Endodermal cell (in vitro differentiated cells): ENCODE measurements at places on chromosomes 13 and 19. TPM values are rescaled to one million over a fixed set of nuclear protein-coding genes. Genes with fewer than 3 reads are reported as not detected.

DNA sequence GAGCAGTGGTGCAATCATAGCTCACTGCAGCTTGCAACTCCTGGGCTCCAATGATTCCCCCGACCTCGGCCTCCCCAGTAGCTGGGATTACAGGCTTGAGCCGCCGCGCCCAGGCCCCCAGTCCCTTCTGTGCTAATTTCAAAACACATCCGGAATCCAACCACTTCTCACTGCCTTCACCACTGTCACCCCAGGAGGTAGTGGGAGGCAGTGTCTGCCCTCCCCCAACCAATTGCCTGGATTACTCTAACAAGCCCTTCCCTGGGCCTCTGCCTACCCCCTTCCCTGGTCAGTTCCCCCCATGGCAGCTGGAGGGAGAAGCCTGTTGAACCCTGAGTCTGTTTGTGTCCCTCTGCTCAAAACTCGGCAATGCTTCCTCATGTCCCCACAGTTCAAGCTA, 2.3 kb downstream of the PRAM1 start:
- peak; percentile 56 for DNase-seq

- DNase-seq: peak; percentile 75
Observed at GRCh38 chr13:104779311-104779993, 1713.2 kb upstream of the SLC10A2 start.

DNA sequence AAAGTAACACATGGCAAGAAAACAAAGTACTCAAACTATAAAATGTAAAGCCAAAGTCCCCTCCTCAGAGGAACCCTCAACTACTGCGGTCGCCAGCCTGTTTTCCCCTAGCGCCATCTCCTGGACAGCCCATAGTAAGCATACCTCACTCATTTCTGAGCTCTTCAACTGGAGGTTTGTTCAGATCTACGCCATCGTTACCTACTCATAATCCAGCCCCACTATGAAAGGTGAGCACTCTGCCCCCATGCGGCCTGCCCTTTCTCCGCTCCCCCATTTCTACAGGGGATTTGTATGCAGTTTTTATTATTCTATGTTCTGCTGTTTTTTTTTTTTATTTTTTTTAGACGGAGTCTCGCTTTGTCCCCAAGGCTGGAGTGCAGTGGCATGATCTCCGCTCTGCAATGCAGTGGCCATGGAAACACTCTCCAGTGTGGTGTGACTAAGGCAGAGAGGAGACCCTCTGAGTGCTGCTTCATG, 26.2 kb downstream of the OPA3 start:
- DNase-seq: peak; percentile 88

DNA sequence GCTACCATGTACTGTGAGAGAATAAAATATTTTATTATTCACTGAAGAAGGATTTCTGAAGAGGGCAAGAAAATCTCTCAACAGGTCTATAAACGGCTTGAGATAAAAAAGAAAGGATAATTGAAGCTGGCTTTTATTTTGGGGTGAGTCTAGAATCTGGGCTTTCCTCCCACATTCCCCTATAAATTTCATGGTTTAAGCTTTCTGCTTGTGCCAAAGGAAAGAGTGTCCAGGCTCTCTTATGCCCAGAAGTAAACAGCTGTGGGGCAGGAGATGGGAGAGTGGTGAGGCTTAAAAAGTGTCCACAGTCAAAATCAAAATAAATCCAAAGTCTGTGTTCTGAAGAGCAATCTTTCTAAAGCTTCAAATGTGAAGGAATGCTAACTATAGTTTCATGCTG, 942.2 kb upstream of the MIR17HG start:
- no peak for DNase-seq

DNA sequence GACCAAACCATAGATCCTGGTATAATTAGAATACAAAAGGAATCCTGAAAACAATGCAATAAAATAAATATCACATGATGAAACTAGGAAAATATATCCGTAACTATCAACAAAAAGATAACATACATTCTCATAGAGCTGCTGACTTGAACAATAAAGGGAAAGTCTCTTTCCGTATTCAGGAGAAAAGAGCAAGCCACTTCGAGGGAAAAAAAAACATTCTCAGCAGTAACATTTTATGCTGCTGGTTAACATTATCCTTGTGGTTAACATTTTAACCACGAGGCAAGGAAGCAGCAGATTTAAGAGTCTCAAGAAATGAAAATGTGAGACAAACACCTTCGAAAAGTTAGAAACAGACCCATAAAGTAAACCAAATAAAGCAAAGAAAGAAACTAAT, 25.8 kb downstream of the NALCN start:
- no peak for DNase-seq

- peak; percentile 92 for DNase-seq
Observed at GRCh38 chr19:58328999-58329398, 2.2 kb downstream of the ZSCAN22 start.

DNA sequence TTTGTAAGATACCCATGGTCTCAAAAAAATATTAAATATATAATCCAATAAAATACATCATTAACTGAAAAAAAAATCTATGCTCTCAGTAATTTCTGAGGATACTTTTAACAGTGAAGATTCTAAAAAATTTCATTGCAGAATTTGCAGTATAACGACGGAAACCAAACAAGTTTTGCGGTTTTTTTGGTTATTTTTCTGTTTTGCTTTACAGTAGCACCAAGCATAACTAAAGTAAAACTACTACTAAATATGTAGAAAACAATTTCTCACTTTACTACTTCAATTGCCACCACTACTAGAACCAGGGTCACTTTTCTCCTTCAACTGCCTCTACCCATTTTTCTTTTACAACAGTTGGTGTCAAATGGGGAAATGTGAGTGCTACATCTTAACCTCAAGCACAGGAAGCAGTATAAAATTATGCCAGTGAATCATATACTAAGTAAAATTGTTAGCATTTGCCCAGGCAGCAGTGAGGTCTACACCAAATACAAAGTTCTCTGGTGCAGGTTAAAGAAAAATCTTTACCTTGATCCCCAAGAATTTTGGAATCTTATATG, 24.1 kb downstream of the MICU2 start:
- DNase-seq: no peak

- peak; percentile 93 for DNase-seq
Observed at GRCh38 chr19:33778089-33778791, 18.4 kb upstream of the KCTD15 start.

- no peak for DNase-seq
Observed at GRCh38 chr13:110866491-110867170, 48.2 kb downstream of the ANKRD10 start.

DNA sequence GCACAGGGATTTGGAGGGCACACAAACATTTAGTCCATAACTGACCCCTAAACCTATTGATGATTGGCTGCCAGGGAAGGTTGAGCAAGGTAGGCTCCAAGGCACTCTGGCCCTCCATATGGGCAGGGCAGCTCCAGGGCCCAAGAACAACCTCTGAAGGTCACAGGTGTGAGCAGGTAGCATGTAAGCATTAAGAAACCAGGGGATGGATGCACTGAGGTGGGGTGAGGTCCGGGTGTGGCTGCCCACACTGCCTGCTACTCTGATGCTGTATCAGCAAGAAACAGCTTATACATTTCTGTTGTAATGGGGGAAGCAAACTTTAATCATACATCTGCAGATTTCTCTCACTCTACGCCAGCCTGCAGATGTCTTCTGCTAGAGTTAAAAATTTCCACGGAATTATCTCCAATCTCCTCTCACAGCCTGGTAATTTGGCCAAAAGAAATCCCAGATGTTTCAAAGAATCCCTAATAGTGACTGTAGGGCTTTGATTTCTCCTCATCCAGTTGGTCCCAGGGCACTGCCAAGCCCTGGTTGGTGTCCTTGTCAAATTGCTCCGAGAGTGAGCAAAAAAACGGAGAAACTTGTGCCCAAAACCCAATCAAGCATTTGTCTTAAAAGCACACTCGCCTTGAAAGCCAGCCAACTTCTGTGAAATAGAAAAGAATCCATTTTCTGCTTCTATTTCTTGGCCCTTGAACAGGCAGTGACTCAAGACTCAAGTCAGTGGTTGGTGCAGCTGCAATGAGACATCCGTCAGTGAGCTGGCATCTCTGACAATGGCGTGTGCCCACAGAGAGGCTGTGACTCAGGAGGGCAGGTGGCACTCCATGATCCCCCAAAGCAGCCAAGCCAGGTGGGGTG, 72.5 kb upstream of the MRI1 start:
- no peak for DNase-seq

DNA sequence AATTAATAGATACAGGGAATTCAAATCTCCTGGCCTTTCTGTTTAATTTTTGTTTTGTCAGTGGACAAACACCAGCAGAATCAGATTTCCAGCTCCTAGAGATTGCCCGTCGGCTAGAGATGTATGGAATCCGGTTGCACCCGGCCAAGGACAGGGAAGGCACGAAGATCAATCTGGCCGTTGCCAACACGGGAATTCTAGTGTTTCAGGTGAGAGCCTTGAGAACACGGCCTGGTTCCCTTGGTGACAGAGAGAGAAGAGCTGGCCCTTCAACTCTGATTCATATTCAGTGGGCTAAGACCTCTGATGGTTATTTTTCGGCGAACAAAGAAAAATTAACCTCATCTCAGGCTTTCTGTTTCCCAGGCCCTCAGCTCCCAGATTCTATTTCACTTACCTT, 191.3 kb downstream of the STK24 start:
- DNase-seq: no peak

- DNase-seq: no peak
Observed at GRCh38 chr13:72284791-72285190, 417.8 kb upstream of the DACH1 start.

- DNase-seq: peak; percentile 99
Observed at GRCh38 chr19:48629599-48630295, 7.4 kb downstream of the DBP start.

- no peak for DNase-seq
Observed at GRCh38 chr13:98241976-98242375, 64.9 kb upstream of the RNF113B start.

DNA sequence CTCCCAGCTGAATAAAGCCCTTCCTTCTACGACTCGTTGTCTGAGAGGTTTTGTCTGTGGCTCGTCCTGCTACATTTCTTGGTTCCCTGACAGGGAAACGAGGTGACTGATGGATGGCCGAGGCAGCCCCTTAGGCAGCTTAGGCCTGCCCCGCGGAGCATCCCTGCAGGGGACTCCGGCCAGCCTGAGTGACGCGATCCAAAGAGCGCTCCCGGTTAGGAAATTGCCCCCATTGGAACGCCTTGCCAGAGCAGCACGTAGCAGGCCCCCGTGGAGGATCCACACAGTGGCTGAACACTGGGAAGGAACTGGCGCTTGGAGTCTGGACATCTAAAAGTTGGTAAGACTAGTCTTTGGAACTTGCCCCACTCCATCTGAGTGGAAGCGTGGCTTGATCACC, 296.8 kb upstream of the SGCG start:
- DNase-seq: peak; percentile 56

- DNase-seq: peak; percentile 59
Observed at GRCh38 chr13:39777527-39778061, 122.1 kb downstream of the COG6 start.

DNA sequence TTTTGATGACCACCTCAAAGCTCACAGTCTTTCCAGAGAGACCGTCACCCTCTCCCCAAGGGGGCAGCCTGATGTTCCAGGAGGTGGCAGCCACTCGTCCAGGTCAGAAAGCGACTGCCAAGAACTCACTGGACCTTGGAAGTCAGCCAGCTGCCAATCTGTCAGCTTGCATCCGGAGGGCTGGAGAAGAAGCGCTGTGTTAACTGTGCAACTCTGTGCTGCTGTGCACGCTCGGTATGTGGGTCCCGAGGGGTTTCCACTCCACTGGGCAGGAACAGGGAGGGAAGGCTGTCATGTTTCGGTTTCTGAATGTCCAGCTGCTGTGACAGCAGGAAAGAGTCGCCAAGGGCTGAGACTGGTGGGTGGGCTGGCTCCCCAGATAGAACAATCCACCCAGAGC, 89.2 kb downstream of the CACNA1A start:
- no peak for DNase-seq

GRCh38 chr13:73109288-73109899, 50.6 kb downstream of the KLF5 start:
- DNase-seq: peak; percentile 51

DNA sequence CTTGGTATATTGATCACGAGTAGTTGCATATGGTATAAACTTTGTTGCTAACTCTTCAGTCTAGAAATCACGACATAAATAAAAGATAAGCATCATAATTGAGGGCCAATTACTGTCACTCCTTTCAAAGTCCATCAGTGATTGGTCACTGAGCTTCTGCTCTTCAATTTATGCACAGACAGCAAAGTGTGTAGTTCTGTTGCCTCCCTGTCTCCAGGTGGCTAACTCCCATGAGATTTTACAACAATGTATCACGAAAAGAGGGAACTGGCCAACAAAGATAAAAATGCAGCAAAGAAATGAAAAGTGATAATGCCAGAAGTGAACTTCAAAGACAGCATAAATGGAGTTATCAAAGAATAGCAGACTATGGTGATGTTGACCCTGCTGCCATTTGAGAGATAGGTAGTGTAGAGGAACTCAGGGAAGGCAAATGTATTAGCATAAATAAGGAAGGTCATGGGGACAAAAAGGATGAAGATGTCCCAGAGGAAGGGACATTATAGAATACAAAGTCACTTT, 12.7 kb upstream of the TNFSF14 start:
- no peak for DNase-seq

DNA sequence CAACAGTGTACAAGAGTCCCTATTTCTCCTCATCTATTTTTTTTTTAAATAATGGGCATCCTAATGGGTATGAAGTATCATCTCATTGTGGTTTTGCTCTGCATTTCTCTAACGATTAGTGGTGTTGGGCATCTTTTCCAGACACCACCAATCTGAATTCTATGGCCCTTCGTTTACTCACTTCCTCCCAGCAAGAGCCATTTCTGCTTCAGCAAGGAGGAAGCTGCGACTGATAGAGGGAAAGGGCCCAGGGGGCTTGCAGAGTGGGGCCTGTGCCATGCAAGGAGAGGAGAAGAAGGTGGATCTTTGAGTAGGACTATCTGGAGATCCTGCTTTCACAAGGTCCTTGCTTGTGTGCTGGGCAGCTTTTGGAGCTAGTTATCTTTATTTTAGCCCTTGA, 58.0 kb downstream of the USPL1 start:
- no peak for DNase-seq

- DNase-seq: no peak
Observed at GRCh38 chr19:34044021-34044420, 128.3 kb upstream of the LSM14A start.

DNA sequence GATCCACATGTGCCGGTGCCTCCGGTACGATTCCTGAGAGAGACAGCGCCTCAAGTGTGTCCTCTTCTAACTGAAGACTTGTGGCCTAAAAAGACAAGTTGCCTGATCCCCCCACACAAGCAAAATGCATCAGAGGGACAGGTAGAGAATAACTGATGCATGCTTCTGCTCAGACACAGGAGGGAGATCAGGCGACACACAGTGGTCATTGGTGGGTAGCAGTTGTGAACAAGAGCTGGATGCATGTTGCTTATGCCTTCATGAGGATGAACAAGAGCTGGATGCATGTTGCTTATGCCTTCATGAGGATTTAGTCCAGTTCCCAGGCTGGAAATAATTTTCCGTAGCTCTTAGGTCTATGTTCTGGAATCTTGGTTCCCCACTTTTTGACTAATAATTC, 505.6 kb downstream of the MYO16 start:
- DNase-seq: no peak

GRCh38 chr19:42831221-42832019, 48.1 kb downstream of the PSG1 start:
- DNase-seq: no peak

RDH8 gene
- total RNA-seq: not detected in 3 replicates

PBX4 gene
- total RNA-seq: 4.1 and 4.2 TPM in 2 replicates

SYCN gene
- total RNA-seq: not detected in 3 replicates

PALM3 gene
- total RNA-seq: 4.5 and 4.9 TPM in 2 replicates

LENG8 gene
- 138 and 139 TPM in 2 replicates for total RNA-seq

CARM1 gene
- total RNA-seq: 70.3 to 92.2 TPM (median 86.6 TPM) in 3 replicates

NDUFA3 gene
- total RNA-seq: 170 and 196 TPM in 2 replicates

KLF12 gene
- 5.7 to 14.8 TPM (median 14.1 TPM) in 3 replicates for total RNA-seq

ZNF540 gene
- not detected in 3 replicates for total RNA-seq

ZNF568 gene
- total RNA-seq: 5.7 TPM in 2 replicates

IZUMO4 gene
- 4.2 and 5.4 TPM in 2 replicates for total RNA-seq
